ENCODE measurements at places on chromosomes 7 and 10.

- DNase-seq, result no peak
These were observed 143.7 kb downstream of the PTPN20 start for GRCh38 chr10:47054974-47055373.

GRCh38 chr10:53487019-53487983 is 714.7 kb upstream of the MBL2 start:
- no peak for DNase-seq

DNA sequence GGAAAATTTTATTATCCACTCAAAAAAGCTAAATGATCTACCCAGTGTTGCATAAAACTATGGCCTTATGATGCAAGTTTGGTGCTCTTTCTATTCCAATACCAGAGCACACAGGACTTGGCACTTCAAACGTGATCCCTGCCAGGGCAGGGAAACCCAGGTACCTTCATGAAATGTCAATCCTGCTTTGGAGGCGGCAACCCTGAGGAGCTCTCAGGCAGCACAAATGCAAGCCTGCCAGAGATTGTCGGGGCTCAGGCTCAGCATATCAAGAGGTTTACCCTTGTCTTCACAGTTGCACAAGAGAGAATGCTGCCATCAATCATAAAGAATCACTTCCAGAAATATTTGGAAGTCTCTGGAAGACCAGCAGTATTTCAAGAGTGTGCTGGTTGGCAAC is 151.5 kb downstream of the GLI3 start:
- no peak for DNase-seq

DNA sequence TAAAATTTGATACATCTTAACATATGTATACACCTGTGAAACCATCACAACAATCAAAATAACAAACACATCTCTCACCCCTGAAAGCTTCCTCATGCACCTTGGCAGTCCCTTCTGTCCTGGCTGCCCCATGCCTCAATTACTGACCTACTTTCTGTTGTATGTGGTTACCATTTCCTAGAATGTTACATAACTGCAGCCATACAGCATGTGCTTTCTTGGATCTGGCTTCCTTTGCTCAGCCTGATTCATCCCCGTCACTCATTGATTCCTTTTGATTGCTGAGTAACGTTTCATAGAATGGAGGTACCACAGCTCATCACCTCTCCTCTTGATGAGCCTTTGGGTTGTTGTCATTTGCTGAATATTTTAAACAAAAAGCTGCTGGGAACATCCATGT is 165.3 kb downstream of the CELF2 start:
- DNase-seq, result no peak

DNA sequence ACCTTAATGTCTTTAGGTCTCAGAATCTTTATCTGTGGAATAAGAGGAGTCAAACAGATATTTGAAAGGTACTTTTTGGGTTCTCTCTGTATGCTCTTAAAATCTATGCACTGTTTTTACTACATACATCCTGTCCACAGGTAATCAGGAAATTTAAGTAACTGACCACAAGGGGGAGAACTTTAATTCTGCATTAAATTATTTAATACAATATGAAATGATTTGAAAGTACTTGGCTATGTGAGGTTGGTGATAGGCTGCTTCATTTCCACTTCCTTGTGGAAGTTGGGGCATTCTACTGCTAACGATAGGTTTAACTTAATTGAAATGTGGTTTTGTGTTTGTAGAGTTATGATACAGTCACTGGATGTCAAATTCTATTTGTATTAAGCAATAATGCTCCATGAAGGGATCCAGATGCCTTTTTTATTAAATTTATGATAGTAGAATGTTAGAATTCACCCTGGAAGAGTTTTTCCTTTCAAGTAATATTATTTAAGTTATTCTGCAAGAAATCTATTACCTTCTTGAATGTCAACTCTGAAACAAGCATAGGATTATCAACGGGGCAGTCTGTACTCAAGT is 6.0 kb downstream of the TEX47 start:
- DNase-seq, result peak; percentile 1

DNA sequence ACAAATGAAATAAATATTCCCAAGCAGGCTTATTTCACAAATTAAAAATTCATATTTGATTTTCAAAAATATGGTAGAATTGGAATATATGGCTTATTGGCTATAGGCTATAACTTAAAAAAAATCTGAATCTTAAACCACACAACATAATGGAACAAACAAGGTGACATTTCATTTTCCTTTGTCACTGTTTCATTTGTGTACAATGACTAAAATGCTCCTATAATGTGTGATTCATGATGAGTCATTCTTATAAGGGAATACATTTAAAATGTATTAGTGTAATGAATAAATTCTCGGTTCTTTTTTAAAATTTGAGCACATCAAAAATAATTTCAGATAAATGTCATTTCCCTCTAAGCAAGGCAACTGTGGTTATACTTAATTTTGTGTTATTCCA is 148.0 kb upstream of the ANK3 start:
- no peak for DNase-seq

DNA sequence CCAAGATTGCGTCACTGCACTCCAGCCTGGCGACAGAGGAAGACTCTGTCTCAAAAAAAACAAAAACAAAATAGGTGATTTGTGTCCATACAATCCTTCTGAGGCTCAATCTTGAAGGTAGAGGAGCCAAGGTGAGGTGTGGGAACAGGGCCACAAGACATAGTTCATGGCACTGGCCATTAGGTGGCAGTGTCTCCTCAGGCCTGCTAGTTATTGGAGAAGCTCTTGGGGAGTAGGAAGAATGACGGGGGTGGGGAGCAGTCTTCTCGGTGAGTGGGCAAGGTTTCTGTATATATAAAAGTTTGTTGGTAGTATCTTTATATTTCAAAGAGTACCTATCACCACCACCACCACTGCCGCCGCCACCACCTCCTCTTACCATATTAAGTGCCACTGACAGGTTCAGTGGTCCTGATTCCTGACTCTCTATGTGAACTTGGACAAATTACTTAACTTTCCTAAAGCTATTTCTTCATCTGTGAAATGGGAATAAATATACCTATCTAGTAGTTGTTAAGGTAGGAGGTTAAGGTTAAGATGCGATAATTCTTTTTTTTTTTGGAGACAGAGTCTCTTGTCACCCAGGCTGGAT is 24.0 kb downstream of the CCSER2 start:
- DNase-seq, result peak; percentile 29

- peak; percentile 47 for DNase-seq
These were observed 38.9 kb downstream of the BMPR1A start for GRCh38 chr10:86795353-86795752.

GRCh38 chr10:30072068-30072467 is 12.7 kb upstream of the JCAD start:
- no peak for DNase-seq

DNA sequence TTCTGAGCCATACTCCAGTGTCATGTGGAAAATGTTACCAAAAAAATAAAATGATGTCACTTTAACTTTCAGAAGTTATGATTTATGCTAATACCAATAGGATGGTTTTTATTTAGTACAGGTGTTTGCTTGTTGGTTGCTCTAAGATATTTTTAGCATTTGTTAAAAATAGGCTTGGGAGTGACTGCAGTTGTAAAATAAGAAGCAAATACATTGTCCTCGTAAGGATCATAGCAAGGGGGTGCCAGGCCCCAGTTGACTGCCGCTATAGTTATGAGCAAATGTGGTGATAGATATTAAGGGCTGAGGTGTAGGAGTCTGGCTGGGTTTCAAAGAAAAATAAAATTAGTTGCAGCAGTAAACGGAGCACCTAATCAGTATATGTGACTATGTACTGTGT is 354.4 kb upstream of the BMPER start:
- no peak for DNase-seq

DNA sequence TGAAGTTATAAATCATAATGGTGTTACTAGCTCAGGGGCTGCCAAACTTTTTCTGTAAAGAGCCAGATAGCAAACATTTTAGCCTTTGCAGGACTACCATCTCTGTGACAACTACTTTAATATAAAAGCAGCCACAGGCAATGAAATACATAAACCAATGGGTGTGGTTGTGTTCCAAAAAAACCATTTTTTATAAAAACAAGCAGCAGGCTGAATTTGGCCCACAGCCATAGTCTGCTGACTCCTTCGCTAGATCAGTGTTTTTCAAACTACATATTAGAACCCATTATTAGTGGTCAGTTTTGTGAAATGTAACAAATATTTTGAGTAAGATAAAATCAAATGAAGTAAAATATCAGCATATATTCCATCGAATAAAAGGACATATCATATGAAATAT is 13.6 kb downstream of the GNG11 start:
- no peak for DNase-seq

DNA sequence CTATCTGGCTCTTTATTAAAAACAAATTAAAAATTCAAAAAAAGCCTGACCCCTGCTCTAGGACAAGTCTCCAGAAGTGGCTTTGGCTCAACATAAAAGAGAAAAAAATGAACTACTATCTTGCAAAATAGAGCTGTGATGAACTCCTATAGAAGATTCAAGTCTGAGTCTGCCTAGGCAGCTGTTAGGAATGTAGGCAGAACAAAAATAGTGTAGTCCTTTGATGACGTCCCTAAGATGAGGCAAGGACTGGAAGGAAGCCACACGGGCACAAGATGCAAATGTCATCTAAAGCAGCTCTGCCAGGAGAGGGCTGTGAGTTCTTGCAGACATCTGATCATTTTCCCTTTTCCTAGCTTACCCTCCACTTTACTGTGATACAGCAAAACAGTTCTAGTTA is 20.5 kb downstream of the ASNS start:
- no peak for DNase-seq

DNA sequence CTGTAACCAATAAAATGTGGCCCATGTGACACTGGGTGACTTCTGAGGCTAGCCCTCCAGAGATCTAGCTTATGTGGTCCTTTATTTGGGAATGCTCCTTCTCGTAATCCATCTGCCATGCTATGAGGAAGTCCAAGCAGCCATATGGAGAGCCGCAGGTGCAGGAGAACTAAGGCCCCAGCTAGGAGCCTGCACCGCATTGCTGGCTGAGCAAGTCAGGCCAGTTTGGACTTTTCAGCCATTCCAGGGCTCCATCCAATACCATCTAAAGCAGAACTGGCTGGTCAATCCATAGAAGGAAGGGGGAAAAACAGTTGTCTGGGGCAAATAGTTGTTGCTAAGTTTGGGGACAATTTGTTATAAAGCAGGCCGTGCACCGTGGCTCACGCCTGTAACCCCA is 32.6 kb downstream of the KLRG2 start:
- DNase-seq, result no peak

- DNase-seq, result no peak
These were observed 50.7 kb upstream of the GHITM start for GRCh38 chr10:84088626-84089025.

DNA sequence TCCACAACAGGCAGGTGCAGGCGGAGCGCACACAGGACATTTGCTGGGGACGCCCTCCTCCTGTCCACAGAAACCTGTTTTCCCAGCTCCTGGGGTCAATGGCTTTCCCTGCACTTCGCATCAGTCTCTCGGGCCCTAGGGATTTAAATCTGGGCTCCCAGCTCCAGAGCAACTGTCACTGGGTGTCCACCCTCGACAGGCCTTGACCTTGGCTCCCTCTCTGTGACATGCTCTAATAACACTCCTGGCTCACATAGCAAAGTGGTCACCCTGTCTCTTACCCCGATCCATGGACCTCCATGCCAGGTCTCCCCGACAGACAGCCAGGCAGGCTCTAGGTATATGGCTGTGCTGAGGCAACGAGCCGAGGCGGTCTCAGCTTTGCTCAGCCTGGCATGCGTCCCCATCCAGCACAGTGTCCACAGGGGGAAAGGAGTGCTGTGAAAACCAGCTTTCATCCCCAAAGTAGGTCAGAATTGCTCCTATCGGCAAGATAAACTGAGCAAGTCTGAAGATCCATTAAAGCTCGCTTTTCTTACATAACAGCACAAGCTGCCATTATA is 195.6 kb downstream of the TNS3 start:
- no peak for DNase-seq

DNA sequence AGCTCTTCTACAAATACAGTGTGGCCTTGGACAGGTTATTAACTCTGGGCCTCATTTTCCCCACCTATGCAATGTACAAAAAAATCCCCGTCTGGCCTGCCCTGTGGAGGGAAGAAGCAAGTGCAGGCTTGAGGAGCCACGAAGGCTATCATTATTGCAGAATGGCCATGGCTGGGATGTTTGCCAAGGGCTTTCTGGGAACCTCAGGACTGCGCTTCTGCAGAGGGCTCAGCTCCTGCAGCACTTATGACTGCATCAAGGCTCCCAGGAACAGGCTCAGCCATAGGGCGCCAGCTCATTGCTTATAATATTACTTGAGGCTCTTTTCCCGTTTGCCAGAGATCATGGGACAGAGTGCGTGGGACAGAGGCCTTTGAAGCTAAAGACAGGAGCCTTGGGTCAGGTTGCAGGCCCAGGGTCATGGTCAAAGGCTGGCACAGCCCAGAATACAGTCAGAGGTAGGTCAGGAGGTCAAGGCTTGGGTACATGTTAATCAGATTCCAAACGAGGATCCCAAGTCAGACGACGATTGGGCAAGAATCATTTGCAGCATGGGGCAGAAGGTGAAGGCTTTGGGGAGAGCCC is 20.6 kb upstream of the C10orf105 start:
- no peak for DNase-seq

Measured in smooth muscle cell of the brain vasculature (primary cell).